B cell (primary cell): ENCODE measurements at places on chromosomes 16 and 17.

- no peak for DNase-seq
Measured at GRCh38 chr16:10408824-10409381, 23.0 kb downstream of the ATF7IP2 start.

DNA sequence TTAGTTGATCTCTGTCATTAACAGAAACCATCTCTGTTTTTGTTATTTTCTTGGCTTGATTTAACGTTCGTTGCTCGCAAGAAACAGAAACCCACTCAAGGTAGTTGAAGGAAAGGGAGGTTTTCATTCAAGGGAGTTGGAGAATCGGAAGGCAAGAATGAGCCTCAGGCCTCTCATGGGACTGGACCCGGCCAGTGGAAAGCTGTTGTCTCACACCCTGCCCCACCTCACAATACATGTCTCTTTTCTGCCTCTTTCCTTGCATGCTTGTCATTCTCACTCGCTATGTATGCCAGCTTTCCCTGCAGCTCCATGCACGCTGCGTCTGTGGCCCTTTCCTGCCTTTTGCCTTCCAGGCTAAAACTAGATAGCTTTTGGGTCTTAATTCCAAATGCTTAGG, 18.3 kb downstream of the DCAF7 start:
- no peak for DNase-seq

GRCh38 chr17:40323391-40324381, 14.7 kb downstream of the RARA start:
- peak; percentile 94 for DNase-seq

GRCh38 chr17:4715063-4715744, 4.8 kb downstream of the ARRB2 start:
- peak; percentile 47 for DNase-seq

GRCh38 chr17:44310609-44311376, 2.4 kb downstream of the RUNDC3A start:
- DNase-seq, result no peak

GRCh38 chr16:54817432-54817831, 113.2 kb upstream of the IRX5 start:
- no peak for DNase-seq

DNA sequence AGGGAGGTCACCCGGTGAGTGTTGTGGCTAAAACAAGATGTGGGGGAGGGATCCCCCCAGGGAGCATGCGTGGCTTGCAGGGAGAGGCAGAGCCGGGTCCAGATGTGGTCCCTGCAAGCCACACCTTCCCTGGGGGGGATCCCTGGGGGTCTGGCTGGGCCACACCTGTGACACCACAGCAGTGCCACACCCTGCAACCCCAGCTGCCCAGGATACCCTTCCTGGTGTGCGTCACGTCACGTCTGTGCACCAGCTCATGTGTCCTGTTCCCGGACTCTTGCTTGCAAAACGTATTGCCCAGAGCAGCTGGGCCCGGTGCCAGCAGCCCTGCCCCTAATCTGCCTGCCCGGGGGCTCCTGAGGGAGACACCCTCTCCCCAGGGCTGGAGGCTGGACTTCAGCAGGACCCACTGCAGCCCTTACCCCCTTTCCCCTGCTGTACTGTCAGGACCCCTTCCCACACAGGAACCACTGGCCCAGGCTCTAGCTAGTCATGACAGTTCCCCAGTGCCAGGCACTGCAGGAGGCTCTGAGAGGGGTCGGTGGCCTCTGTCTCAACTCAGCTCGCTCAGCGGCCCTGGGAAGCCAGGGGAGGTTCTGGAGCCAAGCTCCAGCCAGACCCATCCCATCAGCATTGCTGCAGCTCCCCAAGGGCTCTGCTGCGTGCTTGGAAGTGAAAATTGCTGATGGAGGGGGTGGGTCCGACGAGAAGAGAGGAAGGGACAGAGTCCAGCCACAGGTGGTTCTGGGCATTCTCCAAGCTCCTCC, 25.8 kb upstream of the ACSF3 start:
- peak; percentile 59 for DNase-seq

DNA sequence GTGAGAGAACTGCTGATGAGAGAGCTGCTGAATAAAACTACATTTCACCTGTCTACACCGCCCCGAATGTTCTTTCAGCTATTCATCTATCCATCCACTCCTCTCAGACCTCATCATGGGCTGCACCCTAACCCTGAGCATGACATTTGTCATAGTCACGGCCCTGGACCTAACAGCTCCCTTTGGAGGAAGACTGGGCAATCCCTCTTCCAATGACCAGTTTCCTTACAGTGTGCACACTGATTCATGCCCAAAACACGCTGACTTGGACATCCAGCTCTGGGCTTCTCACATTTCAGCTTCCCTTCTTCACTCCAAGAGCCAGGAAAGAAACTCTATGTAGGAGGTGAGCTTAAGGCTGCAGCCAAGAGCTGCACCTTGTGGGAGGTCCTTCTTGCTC, 41.8 kb upstream of the ARL4D start:
- DNase-seq, result no peak

GRCh38 chr17:2690165-2691068, 21.1 kb downstream of the CLUH start:
- DNase-seq, result no peak

DNA sequence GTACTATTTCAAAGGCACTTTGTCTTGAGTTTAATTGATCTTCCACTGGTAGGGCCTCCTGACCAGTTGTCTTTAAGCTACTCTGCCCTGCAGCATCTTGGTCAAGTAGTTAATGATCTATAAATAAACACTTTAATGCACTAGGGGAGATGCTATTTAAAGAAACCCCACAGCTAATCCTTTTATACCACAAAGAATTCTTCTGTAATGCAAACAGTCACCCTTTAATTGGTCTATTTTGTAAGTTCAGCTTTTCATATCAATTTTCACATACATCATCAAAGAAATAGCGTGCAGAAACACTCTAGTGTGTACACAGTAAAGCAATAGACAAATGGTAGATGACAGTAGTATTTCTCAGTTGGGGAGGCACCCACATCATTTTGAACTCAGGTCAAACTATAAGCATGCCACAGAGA, 70.3 kb downstream of the PMP22 start:
- DNase-seq, result no peak

DNA sequence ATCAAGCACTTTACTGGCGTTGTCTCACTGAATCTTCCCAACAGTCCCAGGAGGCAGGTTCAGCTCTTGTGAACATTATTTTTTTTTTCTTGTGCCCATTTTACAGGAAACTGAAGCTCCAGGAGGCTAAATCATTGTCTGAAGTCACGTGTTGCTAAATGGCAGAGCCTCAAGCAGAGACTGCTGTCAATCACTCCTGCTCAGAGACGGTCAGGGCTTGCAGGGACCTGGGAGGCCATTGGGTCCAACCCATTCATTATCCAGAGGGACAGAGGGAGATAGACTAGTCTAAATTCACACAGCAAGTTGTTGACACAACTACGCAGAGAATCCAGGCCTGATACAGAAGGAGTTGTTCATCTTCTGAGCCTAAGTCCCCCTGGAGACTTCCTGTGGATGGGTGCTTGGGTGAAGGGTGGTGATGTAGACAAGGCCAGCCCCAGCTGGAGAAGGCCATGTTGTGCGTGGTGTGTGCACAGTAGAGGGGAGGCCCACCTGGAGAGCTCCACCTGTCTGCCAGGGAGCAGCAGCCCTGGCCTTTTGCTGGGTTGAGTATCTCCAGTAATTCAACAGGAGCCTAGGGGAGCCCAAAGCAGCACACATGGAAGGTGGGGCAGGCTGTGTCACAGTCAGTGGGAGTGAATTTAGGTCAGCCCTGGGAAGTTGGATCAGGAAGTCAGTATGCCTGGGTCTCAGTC, 24.3 kb upstream of the C1QL1 start:
- DNase-seq, result no peak

DNA sequence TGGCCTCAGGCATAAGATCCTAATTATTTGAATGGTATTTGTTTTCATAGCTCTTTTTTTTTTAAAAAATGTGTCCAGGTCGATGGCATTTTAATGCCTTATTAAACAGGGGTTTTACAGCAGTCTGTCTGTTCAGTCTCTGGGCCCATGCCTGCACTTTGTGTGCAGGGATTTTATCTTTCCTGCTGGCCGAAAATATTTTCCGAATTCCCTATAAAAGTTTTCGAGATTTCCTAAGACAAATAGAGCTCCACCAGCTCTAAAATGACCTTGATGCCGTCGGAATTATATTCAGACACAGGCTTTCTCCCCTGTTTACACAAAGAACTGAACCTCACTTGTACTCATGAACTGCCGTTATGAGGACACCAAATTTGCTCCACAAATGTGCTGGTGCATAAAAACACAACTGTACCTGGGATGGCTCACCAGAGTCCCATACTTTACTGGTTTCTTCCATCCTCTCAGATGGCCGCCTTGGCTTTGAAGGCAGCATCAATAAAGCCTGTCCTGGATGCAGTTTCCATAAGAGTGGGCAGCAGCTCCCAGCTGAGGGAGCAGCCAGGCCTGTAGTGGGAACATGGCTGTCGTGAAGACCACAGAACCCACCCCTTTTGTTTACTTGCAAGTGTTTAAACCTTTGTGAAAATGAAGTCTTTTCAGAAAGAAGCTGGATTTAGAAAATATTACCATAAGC, 44.9 kb downstream of the TBX4 start:
- no peak for DNase-seq

- no peak for DNase-seq
Measured at GRCh38 chr17:66143657-66144282, 48.2 kb downstream of the CEP112 start.

DNA sequence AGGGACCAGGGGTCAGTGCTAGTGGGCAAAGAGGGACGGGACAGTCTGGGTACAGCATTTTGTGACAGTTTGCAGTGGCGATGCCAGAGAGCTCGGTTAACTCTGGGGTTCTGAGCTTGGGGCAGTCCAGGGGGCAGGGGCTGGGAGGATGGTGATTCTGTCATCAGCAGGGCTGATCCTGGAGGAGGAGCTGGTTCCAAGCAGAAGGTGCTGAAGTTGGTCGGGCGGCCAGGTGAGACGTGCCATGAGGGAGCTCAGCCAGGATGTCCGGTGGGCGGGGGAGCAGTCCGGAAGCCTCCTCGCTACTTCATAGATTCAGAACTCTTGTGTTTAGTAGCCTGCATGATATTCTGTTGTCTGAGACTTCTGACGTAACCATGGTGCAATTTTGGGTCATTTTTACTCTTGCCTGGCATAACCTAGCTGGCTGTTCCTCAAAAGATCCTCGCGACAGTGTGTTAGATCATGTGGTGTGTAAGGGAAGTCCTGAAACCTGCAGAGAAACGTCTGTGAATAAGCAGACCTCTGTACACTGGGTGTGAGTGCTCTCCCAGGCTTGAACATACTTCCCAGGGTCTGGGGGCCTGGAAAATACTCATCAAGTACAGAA, 122.0 kb downstream of the CLEC16A start:
- DNase-seq, result no peak

- DNase-seq, result no peak
Measured at GRCh38 chr16:12350945-12351344, 374.4 kb downstream of the SNX29 start.
